Body of pancreas (tissue), 4 donors: ENCODE measurements at places on chromosomes 1 and 21. TPM values are rescaled to one million over a fixed set of nuclear protein-coding genes. Genes with fewer than 3 reads are reported as not detected.

ZDHHC18 gene
- 4.6 TPM for total RNA-seq

ITLN2 gene
- total RNA-seq: not detected

DDAH1 gene
- 31.4 TPM for total RNA-seq

HORMAD1 gene
- not detected for total RNA-seq

GRCh38 chr1:147807405-147807804 is 47.0 kb upstream of the GJA5 start:
- no peak overlapping the region for H3K27ac ChIP-seq
- H3K4me1 ChIP-seq: no peaks in the 10 kb centered on the region
- H3K36me3 ChIP-seq: no peaks in the 10 kb centered on the region
- no peak for DNase-seq

DNA sequence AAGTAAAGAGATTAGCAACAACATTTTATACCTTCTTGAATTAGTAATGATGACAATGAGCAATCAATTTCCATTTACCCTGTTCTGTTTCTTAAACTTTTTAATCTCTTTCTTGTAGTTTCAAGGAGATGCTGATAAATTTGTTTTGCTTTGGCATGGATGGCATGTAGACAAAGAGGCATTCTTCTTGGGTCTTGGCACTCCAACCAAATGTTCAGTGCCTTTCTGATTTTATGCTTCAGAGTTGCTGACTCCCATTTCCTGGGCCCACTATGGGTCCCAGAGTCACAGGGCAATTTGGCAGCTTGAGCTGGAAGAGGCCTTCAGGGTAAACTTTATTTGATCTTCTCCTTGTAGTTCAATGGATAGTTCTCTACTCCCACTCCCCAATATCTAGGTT is 42.1 kb upstream of the OSBPL9 start:
- no peak overlapping the region for H3K4me3 ChIP-seq
- H3K27ac ChIP-seq: no peak overlapping the region
- no peak for DNase-seq
- H3K36me3 ChIP-seq: no peaks in the 10 kb centered on the region
- no peaks in the 10 kb centered on the region for H3K27me3 ChIP-seq
- peaks cover 3% of the 10 kb centered on the region for H3K4me1 ChIP-seq

GRCh38 chr1:2509589-2509988 is 16.8 kb downstream of the PANK4 start:
- peaks cover under 1% of the 10 kb centered on the region for H3K27me3 ChIP-seq
- no peak overlapping the region for H3K4me3 ChIP-seq

DNA sequence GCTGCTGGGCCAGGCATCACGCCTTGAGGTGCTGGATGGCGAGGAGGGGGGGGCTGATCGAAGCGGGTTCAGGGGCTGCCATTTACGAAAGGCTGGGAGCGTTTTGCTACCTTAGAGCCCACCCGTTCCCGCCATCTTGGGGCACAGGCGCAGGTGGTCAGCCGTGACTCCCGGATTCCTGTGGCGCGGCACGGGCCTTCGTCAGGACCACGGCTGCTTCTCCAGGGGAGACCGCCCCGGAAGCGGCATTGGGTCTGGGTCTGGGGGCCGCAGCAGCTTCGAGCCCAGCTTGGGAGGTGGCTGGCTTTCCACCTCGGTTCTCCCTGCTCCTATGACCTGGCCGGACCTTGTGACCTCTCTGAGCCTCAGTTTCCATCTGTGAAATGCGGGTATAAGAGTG is 23.8 kb downstream of the SPSB1 start:
- H3K27ac ChIP-seq: no peak overlapping the region
- no peaks in the 10 kb centered on the region for H3K36me3 ChIP-seq
- DNase-seq: no peak

DNA sequence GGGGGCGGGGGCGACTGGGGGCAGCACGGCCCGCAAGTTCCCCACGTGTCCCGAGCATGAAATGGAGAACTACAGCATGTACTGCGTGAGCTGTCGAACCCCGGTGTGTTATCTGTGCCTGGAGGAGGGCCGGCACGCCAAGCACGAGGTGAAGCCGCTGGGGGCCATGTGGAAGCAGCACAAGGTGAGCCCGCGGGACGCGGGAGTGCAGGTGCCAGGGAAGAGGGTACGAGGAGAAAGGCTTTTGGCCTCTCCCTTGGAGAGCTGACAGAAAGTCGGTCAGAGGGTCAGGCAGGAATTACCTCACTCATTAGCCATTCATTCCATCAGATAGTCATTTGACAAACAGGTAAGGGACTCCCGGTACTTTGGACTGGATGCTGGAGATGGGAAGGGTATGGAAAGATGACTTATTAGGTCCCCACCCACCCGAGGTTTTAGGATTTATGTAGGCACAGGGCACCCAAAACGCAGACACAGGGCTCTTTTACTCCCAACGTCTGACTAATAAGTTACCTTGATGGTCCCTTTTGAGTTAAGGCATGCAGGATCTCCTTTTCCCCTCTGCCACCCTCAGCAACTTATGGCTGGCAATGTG is 2.1 kb downstream of the TRIM67 start:
- H3K36me3 ChIP-seq: no peaks in the 10 kb centered on the region
- H3K27me3 ChIP-seq: peaks cover 17% of the 10 kb centered on the region
- H3K4me3 ChIP-seq: no peak overlapping the region

DNA sequence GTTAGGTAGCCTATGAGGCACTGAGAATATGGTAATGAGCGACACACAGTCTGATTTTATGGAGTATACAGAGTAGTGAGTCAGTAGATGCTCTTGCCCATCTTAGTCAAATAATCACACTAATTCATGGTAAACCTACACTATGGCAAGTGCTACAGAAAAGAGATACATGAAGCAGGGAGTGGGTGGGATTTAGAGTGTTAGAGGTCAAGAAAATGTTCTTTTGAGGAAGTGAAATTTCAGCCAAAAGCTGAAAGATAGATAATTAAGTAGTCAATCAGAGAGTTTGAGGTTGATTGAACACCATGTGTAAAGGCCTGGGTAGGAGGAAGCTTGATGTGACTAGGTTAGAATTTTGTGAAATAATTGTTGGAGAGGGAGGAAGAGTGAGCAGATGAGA is 14.7 kb downstream of the MDM4 start:
- no peak overlapping the region for H3K4me3 ChIP-seq
- H3K4me1 ChIP-seq: peaks cover 9% of the 10 kb centered on the region
- no peak overlapping the region for H3K27ac ChIP-seq
- no peaks in the 10 kb centered on the region for H3K27me3 ChIP-seq
- DNase-seq: no peak

DNA sequence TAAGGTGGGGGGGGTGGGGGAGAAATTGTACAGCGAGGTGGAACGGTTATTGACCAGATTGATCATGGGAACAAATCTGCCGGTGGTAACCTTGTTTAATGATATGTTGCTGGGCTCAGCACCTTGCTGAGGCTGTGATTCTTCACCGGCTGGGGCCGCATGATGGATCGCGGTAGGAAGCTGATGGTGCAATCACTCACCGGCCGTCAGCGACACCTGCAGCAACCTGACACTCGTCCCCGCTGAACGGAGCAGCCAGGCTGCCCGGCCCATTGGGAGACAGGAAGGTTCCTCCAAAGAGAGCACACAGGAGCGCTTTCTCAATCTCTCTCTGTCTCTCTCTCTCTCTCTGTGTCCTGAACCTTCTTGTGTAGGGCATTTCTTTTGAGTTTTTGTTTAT is 128.5 kb upstream of the RRP15 start:
- no peak overlapping the region for H3K27ac ChIP-seq
- no peaks in the 10 kb centered on the region for H3K36me3 ChIP-seq
- H3K4me3 ChIP-seq: no peak overlapping the region
- H3K27me3 ChIP-seq: no peaks in the 10 kb centered on the region
- no peaks in the 10 kb centered on the region for H3K4me1 ChIP-seq
- no peak for DNase-seq

GRCh38 chr1:227547310-227548118 is 15.8 kb upstream of the ZNF678 start:
- H3K36me3 ChIP-seq: no peaks in the 10 kb centered on the region
- H3K27me3 ChIP-seq: no peaks in the 10 kb centered on the region
- peak overlapping the region; percentile 64 for H3K27ac ChIP-seq
- H3K4me1 ChIP-seq: peaks cover 19% of the 10 kb centered on the region
- H3K4me3 ChIP-seq: no peak overlapping the region
- peak; percentile 12 for DNase-seq

GRCh38 chr1:185853739-185854138 is 119.5 kb downstream of the HMCN1 start:
- no peaks in the 10 kb centered on the region for H3K27me3 ChIP-seq
- no peak for DNase-seq
- no peaks in the 10 kb centered on the region for H3K4me1 ChIP-seq
- H3K27ac ChIP-seq: no peak overlapping the region
- no peak overlapping the region for H3K4me3 ChIP-seq
